ENCODE measurements at places on chromosomes 12 and 14. TPM values are rescaled to one million over a fixed set of nuclear protein-coding genes. Genes with fewer than 3 reads are reported as not detected.

Gene FITM1
- not detected for total RNA-seq

DNA sequence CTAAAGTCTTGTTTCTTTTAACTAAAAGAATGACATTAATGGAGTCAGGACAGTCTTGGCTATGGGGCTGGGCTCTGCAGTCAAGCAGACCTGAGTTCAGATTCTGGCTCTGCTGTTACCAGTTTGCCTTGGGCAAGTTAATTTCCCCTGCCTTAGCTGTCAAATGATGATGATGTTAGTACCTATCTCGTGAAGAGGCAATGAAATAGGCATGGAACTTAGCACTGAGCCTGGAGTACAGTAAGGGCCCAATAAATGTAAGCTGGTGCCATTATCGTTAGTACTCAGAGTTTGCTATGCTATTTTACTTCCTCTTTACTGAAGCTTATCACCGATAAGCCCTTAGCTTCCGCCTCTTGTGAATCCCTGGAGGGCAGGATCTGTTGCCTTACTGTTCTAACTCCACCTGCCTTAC is 8.5 kb downstream of the FBXW8 start:
- DNase-seq: no peak

GRCh38 chr14:86015941-86016340 is 486.0 kb downstream of the FLRT2 start:
- DNase-seq: no peak

- DNase-seq: no peak
These were observed 8.9 kb downstream of the PELI2 start for GRCh38 chr14:56127156-56127555.

Gene CMAS
- total RNA-seq: 38.5 TPM

DNA sequence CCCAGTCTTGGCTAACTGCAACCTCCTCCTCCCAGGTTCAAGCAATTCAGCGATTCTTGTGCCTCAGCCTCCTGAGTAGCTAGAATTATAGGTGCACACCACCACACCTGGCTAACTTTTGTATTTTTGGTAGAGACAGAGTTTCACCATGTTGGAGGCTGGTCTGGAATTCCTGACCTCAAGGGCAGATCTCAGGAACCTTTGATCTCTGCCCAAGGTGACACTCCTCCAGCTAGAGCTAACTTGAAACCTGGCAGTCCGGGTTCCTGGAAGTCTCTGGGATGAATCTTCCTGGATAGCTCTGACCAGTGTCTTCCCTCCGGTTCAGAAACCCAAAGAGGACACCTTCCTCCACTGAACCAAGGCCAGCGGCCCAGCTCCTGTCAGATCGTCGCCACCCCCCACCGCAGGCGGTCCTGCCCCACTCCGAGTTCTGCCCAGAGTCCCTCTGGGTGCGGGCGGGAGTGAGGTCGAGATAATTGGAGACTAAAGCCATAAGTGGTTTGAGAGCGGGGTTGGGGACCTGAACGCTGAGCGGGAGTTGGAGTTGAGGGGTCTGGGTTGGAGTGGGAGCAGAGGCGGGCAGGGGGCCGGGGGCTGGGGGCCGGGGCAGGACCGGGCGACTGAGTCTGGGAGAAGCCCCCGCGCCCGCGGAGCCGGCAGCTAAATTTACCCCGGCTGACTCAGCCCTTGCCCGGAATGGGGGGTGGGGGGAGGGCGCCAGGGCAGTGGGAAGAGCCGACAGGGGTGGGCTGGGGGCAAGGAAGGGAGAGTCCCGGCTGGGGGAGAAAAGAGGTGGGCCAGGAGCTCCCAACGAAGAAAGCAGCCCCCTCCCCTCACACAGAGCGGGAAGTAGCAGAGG is 4.7 kb downstream of the DDN start:
- no peak for DNase-seq

Gene ZNF385A
- total RNA-seq: 1.1 TPM

GRCh38 chr12:67807814-67808213 is 159.3 kb downstream of the DYRK2 start:
- DNase-seq: no peak

- no peak for DNase-seq
These were observed 34.1 kb downstream of the ITGA7 start for GRCh38 chr12:55673638-55674037.

DNA sequence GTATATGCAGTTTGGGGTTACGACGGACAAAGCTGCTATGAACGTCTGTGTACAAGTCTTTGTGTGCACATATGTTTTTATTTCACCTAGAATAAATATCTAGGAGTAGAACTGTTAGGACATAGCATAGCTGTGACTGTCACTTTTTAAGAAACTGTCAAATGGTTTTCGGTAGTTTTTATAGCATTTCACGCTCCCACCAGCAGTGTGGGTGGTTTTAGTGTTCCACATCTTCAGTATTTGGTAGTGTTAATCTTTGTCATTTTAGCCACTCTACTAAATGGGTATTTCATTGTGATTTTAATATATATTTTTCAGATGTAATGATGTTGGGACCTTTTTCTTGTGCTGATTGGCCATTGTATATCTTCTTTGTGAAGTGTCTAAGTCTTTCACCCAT is 109.1 kb upstream of the BCAT1 start:
- DNase-seq: no peak

Gene SLC16A7
- 24.4 TPM for total RNA-seq

- DNase-seq: no peak
These were observed 58.2 kb downstream of the DHRS2 start for GRCh38 chr14:23694085-23694948.

Gene GDF11
- total RNA-seq: 12.1 TPM

DNA sequence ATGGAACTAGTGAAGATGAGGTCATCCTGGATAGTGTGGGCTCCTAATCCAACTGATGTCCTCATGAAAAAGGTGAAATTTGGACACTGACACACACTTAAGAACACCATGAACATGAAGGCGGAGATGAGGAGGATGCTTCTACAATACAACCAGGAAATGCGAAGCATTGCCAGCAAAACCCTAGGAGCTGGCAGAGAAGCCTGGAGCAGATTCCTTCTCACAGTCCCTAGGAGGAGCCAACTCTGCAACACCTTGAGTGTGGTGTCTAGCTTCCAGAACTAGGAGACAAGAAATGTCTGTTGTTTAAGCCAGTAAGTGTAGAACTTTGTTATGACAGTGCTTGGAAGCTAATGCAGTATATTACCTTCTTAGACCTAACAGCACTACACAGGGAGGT is 191.9 kb upstream of the PWP1 start:
- DNase-seq: no peak

DNA sequence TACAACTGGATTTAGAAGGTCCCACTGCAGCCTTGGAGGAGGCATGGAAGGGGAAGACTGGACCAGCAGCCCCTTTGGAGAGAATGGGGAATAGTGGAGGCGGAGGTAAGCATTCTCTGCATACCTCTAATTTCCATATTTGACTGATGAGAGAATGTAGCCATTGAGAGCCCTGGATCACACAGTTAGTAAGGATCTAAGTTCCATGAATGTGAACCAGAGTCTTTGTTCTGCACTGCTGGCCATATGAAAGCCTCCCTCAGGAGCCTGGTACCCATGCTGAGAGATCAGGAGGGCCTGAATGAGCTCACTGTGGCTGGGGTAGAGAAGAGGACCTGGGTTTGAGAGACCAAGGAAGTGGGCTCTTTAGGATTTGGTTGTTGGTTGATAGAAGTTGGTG is 192.1 kb downstream of the TMEM132C start:
- no peak for DNase-seq
